Epithelial cell of esophagus (primary cell): ENCODE measurements at places on chromosomes 13 and 19.

- no peak for DNase-seq
Observed at GRCh38 chr13:63954683-63955082, 2539.0 kb upstream of the PCDH20 start.

DNA sequence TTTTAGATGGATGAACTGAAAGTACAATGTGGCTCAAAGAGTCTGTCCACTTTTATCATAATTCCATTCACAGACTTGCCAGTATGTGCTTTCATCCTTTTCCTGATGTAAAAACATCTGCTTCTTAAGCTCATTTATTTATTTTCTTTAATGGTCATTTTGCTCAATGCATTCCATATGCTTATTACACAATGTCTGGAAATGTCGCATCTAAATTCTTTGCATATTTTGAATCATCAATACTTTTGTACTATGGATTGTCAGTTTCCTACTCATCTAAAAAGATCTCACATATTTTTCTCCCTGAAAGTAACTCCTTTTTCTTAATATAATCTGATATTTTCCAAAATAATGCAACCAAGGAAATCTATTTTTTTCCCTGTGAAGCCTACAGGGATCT lies 1315.8 kb downstream of the EFNB2 start:
- peak; percentile 5 for DNase-seq

DNA sequence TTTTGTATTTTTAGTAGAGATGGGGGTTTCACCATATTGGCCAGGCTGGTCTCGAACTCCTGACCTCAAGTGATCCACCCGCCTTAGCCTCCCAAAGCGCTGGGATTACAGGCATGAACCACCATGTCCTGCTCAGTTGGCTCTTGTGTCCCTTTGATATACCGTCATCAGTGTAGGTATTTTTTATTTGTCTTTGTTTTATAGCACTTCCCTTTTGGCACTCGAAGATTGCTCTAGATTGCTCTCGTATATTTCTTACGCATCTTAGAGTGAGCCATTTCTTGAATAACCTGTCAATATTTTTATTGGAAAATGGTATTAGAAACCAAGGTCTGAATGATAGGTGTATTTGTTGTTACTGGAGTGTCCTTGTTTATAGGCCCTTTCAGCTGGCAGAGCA lies 9.4 kb downstream of the SETDB2 start:
- DNase-seq = no peak

GRCh38 chr13:66992183-66992582 lies 238.0 kb downstream of the PCDH9 start:
- DNase-seq = peak; percentile 69

DNA sequence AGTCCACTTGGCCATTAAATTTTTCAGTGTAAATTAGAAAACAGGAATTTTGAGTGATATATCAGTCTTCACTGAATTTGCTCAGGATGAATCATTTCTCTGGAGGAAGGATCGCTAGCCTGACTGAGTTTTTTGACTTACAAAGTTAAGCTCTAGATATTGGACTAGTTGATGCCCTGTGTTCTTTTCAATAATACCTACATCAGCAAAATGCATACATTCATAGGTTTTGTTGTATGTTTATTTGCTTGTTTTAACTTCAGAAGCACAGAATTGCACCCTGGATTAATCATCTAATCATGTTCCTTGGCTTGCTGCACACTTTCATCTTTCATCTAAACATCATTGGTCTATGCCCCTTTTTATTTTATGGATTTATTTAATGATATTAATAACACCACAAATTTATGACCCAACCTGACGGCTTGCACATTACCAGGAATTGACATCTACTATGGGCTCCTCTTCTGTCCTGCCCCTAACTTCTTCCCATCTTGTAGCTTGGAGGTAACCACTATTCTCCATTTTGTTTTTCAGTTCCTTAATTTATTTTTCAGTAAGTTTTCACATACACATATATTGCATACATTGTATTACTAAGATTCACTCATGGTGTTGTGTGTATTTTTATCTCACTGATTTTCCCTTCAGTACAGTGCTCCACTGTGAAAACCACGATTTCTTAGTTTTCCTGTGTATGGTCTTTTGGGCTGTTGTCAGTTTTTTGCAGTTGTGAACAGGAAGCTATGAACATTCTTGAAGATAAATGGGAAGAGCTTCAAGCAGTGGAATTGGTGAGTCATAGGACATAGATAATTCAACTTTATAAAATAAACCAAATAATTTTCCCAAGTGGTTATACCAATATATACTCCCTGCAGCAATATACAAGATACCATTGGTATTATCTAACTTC lies 23.3 kb downstream of the COMMD6 start:
- DNase-seq = no peak

GRCh38 chr13:49353908-49354307 lies 90.0 kb downstream of the CAB39L start:
- no peak for DNase-seq

DNA sequence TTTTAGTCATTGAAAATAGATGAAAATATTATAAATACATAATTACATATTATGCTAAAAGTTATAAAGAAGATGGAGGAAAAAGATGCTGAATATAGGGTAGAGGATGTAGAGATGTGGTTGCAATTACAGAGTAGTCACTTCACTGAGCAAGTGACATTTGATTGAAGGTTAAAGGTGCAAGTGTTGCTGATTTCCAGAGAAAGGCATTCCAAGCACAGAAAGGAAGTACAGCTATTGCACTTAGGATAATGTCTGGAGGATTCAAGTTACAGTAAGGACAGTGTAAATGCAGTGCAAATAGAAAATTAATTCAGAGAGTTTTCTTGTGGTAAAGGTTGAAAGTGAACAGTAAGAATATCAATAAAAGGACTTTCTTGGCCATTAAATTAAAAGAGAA lies 1721.8 kb downstream of the PCDH9 start:
- no peak for DNase-seq

GRCh38 chr13:42001580-42001979 lies 40.7 kb upstream of the VWA8 start:
- DNase-seq = peak; percentile 83

DNA sequence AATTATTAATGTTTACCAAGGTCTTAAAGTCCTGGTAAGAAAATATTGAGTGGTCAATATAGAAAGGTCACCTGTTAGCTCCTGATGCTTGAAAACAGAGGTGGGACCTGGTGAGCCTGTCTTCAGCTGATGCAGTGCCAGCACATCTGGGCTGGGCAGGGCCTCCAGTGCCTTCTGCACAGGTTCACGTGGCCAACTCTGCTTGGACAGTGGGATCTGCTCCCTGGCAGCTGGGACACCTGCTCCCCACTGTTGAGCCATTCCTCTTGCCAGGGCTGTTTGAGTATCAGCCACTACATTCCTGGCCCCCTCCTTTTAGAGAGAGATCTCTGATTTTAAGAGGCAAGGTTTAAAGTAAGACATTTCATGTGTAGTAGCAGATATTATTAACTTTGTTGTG lies 135.0 kb downstream of the TM9SF2 start:
- no peak for DNase-seq

DNA sequence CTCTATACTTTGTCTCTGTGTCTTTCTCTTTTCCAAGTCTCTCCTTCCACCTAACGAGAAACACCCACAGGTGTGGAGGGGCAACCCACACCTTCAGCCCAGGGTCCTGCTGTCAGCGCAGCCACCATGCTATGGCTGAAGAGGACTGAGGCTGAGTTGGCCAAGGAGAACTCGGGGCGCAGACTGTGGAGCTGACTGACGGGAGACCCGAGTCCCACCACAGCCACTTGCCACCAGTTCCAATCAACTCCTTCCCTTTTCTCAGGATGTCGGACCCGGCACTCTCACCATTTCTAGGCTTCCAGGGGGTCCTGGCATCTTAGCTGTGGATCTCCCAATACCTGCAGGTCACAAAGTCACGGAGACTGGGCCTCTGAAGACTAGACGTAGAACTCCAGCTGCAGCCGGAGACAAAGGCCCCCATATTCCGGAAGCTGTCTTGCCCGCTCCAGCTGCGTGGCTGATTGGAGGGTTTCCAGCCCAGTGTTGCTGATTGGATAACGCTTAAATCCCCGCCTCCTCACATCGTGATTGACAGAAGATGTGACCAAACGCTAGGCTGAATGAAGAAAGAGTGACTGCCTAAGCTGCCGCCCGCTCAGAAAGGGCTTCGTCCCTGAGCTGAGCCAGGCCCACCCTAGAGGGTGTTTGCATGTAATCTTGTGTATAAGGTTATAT lies 63.6 kb downstream of the ZNF429 start:
- DNase-seq = peak; percentile 67

GRCh38 chr19:36115453-36116343 lies at the start of gene TBCB:
TBCB (plus strand) TSS chr19:36115468; CDS start chr19:36115561, 93 bp downstream.
- no peak for DNase-seq

DNA sequence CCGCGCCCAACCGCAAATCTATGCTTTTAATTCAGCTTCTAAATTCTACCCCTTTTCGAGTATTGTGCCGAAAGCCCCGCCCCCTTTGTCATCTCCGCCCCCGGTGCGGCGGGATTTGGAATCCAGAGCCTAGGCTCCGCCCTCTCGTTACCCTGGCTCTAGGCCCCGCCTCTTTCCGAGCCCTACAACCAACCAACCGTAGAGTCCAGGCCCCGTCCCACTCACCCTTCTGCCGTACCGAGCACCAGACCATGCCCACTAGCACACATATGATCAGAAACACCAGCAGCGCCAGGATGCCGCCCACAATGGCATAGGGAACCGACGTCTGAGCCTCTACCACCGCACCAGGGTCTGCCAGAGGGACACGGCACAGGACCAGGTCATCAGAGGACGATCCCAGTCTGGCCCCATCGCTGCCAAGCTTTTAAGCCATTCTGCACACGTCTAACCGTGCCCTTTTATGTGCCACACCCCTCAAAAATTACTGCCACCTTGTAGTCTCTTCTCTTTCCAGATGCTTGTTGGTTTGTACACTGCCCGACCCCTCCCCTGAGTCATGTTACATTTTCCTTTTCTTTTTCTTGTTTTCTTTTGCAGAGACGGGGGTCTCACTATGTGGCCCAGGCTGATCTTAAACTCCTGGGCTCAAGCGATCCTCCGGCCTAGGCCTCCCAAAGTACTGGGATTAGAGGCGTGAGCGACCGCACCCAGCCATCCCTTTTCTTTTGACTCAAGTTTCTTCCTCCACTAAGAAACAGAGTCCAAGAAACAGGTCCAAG lies 4.7 kb upstream of the ZNF428 start:
- no peak for DNase-seq

GRCh38 chr13:95745289-95745688 lies 68.3 kb downstream of the DNAJC3 start:
- peak; percentile 7 for DNase-seq

DNA sequence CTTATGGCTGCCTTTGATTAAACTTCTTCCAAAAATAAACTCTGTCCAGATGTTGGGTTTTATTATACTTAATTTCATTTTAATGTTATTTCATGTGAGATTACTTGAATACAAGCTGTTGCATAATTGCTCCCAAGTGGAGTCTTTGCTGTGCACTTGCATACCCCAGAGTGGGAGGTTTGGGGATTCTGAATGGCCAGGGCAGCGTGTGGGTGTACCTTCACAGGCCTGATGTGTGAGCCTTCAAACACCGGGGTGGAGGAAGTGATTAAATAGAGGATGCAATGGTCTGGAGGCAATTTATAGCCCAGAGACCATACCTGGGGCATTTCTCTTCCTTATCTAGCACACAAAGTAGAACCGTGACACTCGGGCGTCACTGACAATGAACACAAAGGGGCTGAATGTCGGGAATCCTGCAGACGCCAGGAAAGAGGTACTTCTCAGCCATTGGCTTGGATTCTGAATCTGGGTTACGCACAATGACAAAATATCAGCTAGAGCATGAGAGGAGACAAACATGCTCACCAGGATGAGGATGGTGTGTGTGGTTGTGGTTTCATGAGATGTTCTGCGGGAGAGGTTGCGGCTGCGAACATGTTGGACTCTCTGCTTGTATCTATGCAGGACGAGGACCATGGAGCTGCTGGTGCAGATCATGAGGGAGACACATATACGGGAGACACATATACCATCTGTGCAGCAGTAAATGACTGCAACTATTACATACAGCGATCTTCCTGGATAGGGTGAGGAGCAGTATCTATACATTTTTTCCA lies 7.1 kb upstream of the LILRA5 start:
- DNase-seq = no peak

- no peak for DNase-seq
Observed at GRCh38 chr19:2171349-2172145, 7.8 kb downstream of the DOT1L start.

- peak; percentile 80 for DNase-seq
Observed at GRCh38 chr19:7888145-7888825, at the start of gene LRRC8E. LRRC8E (plus strand) TSS chr19:7888510; CDS start chr19:7895604, 7,094 bp downstream.

- no peak for DNase-seq
Observed at GRCh38 chr13:44895264-44895952, 93.9 kb downstream of the NUFIP1 start.

DNA sequence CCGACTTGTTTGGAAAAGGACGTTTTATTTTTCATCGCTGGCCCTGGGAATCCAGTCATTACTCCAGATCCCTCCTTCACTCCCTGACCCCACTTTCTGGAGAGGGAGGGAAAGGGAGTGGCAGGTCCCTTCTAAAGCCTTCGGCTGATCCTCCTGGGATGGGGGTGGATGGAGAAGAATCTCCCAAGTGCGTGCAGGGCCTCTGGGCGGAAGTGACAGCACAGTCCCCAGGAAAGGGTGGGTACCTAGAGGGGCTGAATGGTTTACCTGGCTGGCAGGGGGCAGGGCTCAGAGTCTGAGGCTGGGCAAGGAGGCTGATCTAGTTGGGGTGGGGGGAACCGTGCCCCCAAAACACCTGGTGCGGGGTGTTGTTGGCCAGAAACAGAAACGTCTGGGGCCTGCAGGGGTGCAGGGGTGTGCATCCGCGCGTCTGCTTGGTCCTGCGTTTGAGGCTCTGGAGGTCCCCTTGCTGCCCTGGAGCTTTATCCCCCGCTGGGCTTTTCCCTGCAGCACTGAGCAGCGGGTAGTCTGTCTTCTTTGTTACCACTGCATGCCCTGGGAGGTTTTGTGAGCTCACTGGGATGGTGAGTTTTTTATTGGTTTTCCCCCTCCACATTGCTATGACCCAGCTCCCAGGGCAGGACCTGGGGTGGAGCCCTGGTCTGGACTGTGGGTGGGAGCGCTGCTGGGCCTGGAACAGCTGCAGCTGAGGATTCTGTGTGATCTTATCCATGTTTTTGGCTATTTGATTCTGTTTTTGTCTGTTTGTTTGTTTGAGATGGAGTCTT lies 3.0 kb upstream of the ZNF628 start:
- DNase-seq = no peak

DNA sequence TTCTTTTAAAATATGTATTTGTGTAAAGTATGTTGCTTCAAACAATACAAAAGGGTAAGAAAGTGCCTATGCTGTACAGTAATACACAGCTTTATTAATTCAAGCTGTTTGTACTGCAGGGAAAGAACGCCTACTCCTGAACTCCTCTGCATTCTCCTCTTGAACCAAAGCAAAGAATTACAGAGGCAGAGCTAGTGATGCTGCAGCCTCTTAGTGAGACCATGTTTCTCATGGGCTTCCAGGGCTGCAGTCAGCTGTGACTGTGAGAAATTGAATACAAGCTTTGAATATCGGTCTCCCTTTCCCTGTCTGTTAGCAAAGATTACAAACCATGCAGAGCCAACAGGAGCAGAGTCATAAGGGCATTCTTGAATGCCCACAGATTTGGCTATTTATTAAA lies 248.5 kb downstream of the SLITRK1 start:
- DNase-seq = no peak

DNA sequence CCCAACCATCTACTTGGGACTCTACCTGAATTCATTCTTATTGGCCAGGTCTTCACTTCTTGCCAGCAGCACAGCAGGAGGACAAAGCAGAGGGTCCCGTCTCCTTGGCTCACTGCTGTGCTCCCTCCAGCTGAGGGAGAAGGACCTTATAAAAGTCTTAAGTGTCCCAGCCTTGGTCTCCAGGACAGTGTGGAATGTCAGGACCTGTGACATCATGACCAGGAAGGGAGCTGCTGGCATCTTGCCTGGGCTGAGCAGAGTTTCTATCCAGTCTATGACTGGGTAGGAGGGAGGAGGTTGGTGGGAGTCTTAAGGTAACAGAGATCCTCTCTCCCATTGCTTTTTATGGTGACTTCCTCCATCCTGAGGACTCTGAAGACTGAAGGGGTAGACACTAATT lies 56.6 kb upstream of the ANKRD10 start:
- DNase-seq = no peak
